Renal pelvis (tissue), 12 donors: ENCODE measurements at places on chromosomes 12 and 14.

GRCh38 chr12:104546575-104546974, 89.8 kb downstream of the CHST11 start:
- DNase-seq, result no peak

DNA sequence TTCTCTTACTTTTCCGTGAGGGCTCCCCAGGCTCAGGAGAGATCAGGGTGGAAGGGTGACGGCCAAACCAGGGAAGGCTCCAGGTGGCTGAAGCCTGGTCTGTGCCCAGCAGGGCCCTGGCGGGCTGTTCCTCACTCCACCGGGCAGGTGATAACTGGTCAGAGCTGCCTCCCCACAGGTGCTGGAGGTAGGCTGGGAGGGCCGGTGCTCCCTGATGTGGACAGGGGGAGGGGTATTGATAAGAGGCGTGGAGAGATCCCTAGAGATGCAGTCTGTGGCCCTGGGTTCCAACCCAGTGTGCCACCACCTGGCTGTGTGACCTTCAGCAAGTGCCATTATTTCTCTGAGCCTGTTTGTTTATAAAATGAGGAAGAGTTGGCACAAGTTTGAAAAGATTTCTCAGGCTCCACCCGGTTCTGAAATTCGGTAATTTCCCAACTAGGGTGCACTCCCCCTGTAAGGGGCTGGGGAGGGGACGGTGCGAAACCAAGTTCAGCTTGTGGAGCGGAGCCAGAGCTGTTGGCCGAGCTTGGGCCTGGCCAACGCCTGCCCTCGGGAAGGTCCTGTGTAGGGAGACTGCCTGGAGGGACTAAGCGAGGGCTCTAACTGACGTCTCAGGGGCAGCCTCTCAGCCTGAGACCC, 1.0 kb upstream of the NR4A1 start:
- no peak for DNase-seq

- no peak for DNase-seq
Measured at GRCh38 chr12:104761091-104761490, 197.0 kb downstream of the SLC41A2 start.

GRCh38 chr12:1592444-1593173, 1.8 kb downstream of the FBXL14 start:
- DNase-seq, result no peak

DNA sequence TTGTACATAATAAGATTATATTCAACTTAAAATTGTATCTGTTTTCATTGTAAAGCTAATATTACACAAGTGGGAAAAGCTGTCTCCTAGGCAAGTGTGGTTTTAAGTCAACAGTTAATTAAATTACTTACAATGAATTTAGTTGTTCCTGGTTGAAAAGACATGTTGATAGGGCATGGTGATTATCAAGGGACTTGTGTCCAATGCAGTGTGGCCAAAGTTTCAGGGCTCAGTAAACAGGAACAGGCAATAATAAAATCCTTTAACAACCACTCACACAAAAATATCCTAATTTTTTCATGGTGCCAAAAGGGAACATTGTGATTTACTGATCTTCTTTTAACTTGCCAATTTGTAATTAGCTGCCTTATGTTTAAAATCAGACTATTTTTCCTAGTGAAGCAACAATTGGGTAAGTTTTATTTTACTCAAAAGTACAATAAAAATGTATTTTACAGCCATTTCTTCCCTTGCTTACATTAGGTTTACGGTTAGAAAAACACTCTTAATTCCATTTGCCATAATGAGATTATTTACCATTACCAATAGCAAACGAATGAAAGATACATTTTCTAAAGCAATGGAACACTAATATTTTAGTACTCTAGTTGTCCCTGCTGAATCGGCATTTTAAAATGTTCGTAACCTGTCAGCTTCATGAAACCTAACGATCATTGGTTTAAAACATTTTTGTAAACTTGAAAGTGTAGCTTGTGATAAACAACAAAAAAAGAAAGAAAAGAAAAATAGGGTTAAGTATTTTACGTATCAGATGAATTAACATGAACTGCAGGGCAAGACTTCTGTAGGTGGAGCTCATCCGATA, 1.8 kb upstream of the WNK1 start:
- DNase-seq, result no peak

DNA sequence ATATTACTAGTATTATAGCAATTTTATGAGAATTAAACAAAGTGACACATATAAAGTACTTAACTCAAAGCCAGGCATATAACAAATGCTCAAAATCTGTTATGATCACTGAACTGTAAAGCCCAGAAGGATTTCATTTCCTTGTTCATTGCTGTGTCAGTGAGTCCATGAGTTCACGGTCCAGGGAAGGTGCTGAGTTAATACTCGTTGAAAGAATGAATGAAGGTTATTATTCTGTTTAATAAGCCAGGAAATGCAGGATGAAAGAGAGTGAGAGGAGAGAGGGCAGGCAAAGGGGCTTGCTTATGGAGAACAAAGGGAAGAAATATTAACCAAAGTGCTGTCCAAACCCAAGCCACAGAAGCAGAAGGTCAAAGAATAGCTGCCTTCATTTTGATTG, 40.2 kb upstream of the NT5DC3 start:
- no peak for DNase-seq

- no peak for DNase-seq
Measured at GRCh38 chr12:25194722-25195055, 271 bp downstream of the DNAI7 start.

GRCh38 chr12:110367181-110367864, 36.2 kb downstream of the ANAPC7 start:
- peak; percentile 37 for DNase-seq
